Ascending aorta (tissue), 2 donors: ENCODE measurements at places on chromosomes 11 and 22. TPM values are rescaled to one million over a fixed set of nuclear protein-coding genes. Genes with fewer than 3 reads are reported as not detected.
A peak's percentile ranks its signal among the peaks of the same experiment; 100 is the strongest.

MPPED2 gene
- total RNA-seq, result 5.3 TPM

KCNE3 gene
- total RNA-seq, result not detected

MYEOV gene
- not detected for total RNA-seq

SPON1 gene
- total RNA-seq, result 37.8 TPM

GGA1 gene
- total RNA-seq, result 53.5 TPM

MOGAT2 gene
- total RNA-seq, result not detected

CCDC73 gene
- total RNA-seq, result not detected

NLRP10 gene
- total RNA-seq, result not detected

BIK gene
- not detected for total RNA-seq

DNA sequence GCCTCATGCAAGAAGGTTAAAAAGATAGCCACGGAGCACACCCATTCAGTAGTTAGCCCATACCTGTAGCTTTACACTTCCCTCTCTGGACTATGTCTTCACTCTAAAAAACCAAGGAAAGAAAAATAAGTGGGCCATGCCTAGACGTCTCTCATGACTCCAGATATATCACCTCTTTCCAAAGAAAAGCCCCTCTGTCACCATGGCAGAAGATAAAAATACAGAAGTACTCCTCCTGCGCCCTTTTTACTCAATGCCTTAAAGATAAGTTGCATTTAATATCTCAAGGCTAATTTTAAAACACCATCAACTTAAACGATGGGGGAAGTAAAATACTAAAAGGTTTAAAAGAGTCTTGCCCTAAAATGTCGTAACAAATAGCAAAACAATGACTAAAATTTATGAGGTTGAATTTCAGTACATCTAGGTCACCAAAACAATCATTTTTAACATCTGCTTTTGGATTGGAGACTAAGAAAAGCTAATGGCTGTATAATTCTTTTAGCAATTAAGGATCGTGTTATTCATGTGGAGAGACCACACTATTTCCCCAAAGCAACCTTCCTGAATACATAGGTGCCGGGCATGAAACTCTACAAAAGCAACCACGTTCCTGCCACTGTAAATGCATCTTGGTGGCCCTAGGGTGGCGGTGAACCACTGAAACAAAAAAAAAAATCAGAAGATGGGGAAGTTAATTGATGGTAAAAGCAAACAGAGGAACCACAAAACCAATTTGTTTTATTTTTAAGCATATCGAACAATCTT, 46.0 kb downstream of the CELF1 start:
- no peak overlapping the region for H3K4me3 ChIP-seq
- H3K36me3 ChIP-seq, result no peaks in the 10 kb centered on the region
- no peak for DNase-seq
- H3K4me1 ChIP-seq, result peaks cover 5% of the 10 kb centered on the region

DNA sequence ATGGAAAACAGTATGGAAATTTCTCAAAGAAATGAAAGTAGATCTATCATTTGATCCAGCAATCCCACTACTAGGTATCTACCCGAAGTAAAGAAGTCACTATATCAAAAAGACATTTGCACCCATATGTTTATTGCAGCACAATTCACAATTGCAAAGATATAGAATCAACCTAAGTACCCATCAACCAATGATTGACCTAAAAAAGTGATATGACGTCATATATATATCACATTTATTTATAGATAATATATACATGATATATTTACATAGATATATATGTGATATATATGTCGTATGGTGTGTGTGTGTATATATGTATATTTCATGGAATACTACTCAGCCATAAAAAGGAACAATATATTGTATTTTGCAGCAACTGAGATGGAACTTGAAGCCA, 188.3 kb upstream of the ARHGAP42 start:
- no peak overlapping the region for H3K27ac ChIP-seq
- DNase-seq, result no peak
- H3K36me3 ChIP-seq, result no peaks in the 10 kb centered on the region
- H3K27me3 ChIP-seq, result no peaks in the 10 kb centered on the region
- H3K4me3 ChIP-seq, result no peak overlapping the region

DNA sequence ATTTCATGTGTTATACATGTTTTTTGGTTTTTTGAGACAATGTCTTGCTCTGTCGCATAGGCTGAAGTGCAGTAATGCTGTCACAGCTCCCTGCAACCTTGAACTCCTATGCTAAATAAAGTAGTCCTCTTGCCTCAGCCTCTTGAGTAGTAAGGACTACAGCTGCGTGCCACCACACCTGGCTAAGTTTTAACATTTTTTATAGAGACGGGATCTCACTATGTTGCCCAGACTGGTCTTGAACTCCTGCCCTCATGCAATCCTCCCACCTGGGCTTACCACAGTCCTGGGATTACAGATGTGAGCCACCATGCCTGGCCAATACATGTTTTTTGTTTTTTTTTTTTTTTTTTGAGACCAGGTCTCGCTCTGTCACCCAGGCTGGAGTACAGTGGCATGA, 33.9 kb downstream of the SWAP70 start:
- H3K4me3 ChIP-seq, result no peak overlapping the region
- H3K36me3 ChIP-seq, result peaks cover 18% of the 10 kb centered on the region
- H3K27ac ChIP-seq, result no peak overlapping the region
- no peak for DNase-seq
- no peaks in the 10 kb centered on the region for H3K27me3 ChIP-seq

DNA sequence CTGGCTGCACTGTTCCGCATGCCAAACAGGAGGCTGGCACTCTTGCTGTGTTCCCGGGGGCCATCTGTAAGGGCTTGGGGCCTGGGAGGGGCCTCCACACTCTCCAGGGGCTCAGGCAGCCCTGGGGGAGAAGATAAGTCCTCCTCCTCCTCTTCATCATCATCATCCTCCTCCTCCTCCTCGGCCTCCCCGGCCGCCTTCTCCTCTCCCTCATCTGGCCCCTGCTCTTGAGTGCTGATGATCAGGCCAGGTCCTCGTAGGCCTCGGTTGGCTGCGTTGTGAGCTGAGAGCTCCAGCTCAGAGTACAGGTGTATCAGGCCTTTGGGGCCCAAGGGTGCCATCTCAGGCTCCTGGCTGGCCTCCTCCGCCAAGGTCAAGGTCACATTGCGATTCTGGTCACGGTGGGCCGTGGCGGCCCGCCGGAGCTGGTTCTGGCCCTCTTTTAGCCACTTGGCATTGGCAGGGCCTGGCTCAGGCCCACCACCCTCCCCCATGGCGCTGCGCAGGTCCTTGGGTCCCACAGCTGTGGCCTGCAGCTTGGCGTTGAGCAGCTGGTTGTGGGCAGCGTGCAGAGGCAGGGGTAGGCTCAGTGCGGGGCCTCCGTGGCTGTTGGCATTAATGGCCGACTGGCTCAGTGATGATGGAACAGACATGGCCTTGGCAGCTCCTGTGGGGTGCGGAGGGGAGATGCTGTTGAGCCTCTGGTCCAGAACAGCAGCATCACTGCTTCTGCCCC, 8.0 kb downstream of the APBB1 start:
- no peak overlapping the region for H3K4me3 ChIP-seq
- H3K4me1 ChIP-seq, result peaks cover 7% of the 10 kb centered on the region
- peaks cover 28% of the 10 kb centered on the region for H3K36me3 ChIP-seq

DNA sequence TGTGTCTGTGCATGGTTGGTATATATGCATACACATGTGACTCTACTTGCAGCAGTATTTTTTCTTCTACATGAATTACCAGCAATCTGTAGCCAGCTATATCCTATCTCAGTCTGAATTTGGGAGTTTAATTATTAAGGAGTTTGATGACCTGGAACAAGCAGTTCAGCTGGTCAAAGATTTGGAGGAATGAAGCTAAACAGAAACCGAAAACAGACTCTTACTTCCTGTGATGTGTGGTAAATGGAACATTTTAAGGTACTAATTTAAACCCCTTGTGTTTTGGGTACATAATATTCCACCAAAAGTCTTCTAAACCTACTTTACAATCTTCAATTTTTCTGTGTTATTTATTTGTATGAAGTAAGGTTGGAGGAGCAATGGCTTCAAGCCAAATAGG, 124.4 kb upstream of the PGR start:
- no peaks in the 10 kb centered on the region for H3K4me1 ChIP-seq
- H3K36me3 ChIP-seq, result no peaks in the 10 kb centered on the region
- no peak overlapping the region for H3K4me3 ChIP-seq
- no peak for DNase-seq
- no peaks in the 10 kb centered on the region for H3K27me3 ChIP-seq
- no peak overlapping the region for H3K27ac ChIP-seq

- H3K27ac ChIP-seq, result peak overlapping the region; percentile 99
- H3K36me3 ChIP-seq, result peaks cover 47% of the 10 kb centered on the region
- peak overlapping the region; percentile 66 for H3K4me3 ChIP-seq
- no peaks in the 10 kb centered on the region for H3K27me3 ChIP-seq
Measured at GRCh38 chr11:10688401-10688800, 5.2 kb downstream of the IRAG1 start.

DNA sequence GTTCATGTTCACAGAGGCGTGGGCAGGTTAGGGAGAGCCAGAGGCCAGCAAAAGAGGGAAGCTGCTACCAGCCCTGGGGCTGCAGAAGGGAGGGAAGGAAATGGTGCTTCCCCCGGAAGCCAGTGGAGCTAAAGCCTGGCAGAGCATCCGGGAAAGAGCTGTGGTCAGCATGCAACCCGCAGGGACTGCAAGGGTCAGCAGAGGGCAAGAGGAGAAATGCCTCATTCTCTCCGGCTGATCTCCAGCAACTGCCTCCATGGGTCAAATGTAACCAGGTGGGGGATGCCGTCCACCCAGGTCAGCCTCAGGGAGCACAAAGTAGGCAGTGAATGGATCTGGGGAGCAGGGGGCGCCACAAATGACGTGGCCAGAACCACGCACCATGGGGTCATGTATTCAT, 36.9 kb upstream of the PRR5 start:
- H3K4me1 ChIP-seq, result no peaks in the 10 kb centered on the region
- H3K27me3 ChIP-seq, result peaks cover 3% of the 10 kb centered on the region
- no peak overlapping the region for H3K4me3 ChIP-seq
- no peak for DNase-seq
- no peaks in the 10 kb centered on the region for H3K36me3 ChIP-seq
- H3K27ac ChIP-seq, result no peak overlapping the region

GRCh38 chr11:34514597-34514996, 1.0 kb upstream of the ELF5 start:
- DNase-seq, result no peak
- H3K27ac ChIP-seq, result no peak overlapping the region

GRCh38 chr22:41021061-41021612, 70.0 kb downstream of the RBX1 start:
- peak overlapping the region; percentile 95 for H3K27ac ChIP-seq
- H3K4me1 ChIP-seq, result peaks cover 3% of the 10 kb centered on the region
- DNase-seq, result no peak
- no peaks in the 10 kb centered on the region for H3K27me3 ChIP-seq
- H3K4me3 ChIP-seq, result peak overlapping the region; percentile 81

DNA sequence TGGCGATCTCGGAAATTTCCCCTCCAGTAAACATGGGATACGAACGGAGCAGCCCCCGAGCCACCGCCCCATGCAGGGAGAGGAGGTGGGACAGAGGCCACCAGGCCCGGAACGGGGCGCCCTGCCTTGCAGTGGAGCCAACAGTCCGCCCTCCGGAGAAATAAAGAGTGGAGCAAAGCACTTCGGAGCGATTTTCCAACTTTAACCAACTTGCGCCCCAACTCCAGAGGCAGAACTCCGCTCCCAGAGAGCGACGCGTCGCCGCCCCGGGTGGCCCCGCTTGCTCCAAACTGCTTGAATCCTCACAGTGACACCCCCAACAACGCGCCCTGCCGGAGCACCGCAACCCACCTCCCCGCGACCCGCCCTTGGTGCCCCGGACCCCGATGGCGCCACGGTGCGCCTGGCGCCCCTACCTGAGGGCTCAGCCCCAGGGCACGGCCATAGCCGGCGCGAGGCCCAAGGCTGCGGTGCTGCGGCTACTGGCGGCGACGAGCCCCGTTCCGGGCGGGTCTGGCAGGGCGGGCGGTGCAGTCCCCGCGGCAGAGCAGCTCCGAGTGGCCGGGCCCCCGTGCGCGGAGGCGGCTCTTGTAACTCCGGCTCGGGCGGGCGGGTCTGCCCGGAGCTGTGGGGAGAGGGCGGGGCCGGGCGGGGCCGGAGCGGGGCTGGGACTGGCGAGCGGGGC, at the start of gene AHNAK:
AHNAK (minus strand) TSS at position 563 of the 685 bp plus-strand sequence. CDS start 10,708 bp downstream, outside the sequence.
- no peaks in the 10 kb centered on the region for H3K27me3 ChIP-seq
- peak within 1 kb of the TSS; percentile 96 for H3K27ac ChIP-seq
- H3K36me3 ChIP-seq, result no peaks in the 10 kb centered on the region
- peak within 1 kb of the TSS; percentile 98 for H3K4me3 ChIP-seq
- DNase-seq, result peak; percentile 49

DNA sequence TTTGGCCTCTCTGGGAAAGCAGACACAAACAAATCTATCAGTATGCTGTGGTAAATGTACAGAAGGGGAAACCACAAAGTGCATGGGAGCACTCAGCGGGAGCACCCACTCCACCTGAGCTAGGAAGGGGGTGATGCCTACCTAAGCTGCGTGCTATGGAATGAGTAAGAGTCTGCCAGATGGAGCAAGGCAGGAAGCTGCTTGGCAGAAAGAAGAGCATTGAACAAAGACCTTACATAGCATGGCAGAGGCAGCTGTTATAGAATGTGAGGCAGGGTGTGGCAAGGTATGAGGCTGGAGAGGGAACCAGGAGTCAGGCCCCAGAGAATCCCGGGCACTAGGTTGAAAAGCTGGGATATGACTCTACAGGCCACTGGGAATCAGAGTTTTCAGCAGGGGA, 13.8 kb upstream of the MTFP1 start:
- H3K4me1 ChIP-seq, result no peaks in the 10 kb centered on the region
- no peak overlapping the region for H3K4me3 ChIP-seq
- no peak overlapping the region for H3K27ac ChIP-seq
- no peaks in the 10 kb centered on the region for H3K27me3 ChIP-seq
- no peak for DNase-seq

- H3K4me1 ChIP-seq, result no peaks in the 10 kb centered on the region
- H3K27me3 ChIP-seq, result no peaks in the 10 kb centered on the region
- H3K27ac ChIP-seq, result no peak overlapping the region
- no peak for DNase-seq
Measured at GRCh38 chr11:84747871-84748270, 879.3 kb downstream of the DLG2 start.

GRCh38 chr11:11349870-11350337, 3.1 kb downstream of the CSNK2A3 start:
- no peaks in the 10 kb centered on the region for H3K27me3 ChIP-seq
- H3K36me3 ChIP-seq, result no peaks in the 10 kb centered on the region
- no peak overlapping the region for H3K27ac ChIP-seq
- H3K4me3 ChIP-seq, result no peak overlapping the region
- DNase-seq, result no peak

DNA sequence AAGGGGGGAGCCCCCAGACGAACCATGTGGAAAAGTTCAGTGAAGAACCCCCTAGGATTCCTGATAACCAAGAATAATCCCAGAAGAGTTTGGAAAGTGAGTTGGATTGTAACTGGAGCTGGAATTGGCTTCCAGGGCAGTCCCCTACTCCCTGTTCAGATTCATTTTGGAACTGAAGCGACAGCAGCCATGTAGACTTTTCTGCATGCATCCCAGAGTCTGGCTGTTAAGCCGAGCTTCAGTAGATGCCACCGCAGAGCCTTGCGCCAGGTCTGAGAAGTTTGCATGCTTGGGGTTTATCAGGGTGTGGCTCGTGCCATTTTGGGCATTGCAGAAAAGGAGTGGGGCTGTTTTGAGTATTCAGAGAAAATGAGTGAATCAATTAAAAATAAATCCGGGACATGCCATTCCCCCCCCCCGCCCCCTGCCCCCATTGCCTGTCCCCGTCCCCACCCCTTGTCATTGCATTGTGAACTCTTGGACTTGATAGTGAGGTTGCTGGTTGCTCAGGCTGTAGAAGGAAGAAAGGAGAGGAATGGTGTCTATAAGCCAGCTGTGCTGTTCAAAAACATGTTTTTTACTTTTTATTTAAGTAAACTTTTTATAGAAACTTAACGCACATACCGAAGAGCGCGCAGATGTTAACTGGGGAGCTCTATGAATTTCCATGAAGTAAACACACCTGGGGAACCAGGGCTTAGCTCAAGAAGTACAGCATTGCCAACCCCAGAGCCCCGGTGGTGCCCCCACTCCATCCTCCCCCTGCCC, 71.2 kb downstream of the LDLRAD3 start:
- no peak for DNase-seq
- H3K4me3 ChIP-seq, result no peak overlapping the region
- no peaks in the 10 kb centered on the region for H3K36me3 ChIP-seq
